ELR (cell line): ENCODE measurements at places on chromosomes 16 and 17.

DNA sequence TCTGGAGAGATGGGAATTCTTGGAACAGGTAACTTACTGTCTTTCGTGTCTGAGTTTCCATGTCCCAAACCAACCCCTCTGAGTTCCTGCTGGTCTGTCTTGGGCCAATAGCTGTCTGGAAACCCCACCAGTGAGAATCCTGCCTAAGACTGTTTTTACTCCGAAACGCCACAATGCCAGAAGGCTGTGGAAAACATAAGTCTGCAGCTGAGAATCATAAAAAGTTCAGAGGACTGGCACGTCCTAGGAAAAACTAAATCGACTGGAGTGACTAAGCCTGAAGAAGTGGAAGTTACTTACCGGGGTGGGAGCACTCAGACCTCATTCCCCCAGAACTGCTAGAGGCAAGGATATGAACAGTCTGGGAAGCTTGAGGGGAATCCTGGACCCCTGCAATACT lies 13.3 kb downstream of the LRRC75A start:
- no peak for DNase-seq

DNA sequence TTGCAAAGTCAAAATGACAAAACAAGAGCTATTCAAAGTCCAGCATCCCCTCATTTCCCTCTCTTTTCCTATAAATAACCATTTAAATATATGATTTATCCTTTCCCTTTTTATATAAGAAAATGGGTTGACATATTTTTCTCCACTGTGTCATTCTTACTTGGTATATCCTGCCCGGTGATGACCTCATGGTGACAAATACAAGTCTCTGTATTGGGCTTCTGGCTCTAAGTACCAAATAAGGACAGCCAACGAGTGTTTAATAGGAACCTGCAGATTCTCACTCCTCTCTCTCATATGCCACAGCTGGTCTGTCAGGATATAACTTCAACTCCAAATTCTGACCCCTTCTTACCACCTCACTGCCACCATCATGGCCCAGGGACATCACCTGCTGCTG lies 25.5 kb upstream of the CBLN1 start:
- peak; percentile 0 for DNase-seq

DNA sequence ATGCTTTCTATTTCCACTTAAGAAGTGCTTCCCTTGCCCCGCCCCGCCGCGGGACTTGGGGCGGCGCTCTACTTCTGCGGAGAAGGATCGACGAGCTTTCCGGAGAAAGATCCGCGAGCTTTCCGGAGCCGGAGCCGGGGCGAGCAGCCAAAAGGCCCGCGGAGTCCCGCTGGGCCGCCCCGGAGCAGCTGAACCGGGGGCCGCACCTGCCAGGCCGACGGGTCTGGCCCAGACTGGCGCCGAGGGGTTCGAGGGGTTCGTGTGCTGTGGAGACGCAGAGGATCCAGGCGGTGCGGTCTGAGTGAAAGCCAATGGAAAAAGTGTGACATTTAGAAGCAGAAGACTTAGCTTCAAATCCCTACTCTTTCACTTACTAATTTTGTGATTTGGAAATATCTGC lies 50.8 kb downstream of the TBC1D26 start:
- DNase-seq, result peak; percentile 32

DNA sequence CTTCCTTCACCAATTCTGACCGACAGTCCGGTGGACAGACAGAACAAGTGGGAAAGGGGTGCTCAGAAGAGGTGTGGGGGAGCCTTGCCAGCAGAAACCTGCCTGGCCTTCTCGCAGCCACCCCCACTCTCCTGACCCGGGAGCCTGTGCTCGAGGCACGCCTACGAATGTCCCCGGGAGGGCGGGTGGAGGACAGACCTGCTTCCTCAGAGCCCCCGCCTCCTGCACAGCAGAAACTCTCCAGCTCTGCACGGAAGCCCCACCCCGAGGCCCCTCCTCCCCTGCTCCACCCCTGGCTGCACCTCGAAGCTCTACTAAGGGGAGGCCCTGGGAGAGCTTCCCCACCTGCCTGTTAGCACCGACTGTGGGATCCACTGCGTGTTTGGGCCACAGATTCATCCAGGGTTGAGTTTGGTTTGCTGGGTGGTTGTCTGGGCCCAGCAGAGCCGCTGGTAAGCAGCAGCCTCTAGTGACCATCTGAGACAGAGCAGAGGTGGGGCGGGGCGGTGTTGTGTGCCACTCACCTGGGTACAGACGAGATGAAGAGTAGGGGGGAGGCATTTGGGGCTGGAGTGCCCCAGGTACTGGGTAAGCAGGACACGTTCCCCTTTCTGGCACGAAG lies 6.2 kb downstream of the TAF1C start:
- DNase-seq, result no peak

GRCh38 chr17:19678581-19679453 lies 30.3 kb downstream of the ALDH3A2 start:
- no peak for DNase-seq

DNA sequence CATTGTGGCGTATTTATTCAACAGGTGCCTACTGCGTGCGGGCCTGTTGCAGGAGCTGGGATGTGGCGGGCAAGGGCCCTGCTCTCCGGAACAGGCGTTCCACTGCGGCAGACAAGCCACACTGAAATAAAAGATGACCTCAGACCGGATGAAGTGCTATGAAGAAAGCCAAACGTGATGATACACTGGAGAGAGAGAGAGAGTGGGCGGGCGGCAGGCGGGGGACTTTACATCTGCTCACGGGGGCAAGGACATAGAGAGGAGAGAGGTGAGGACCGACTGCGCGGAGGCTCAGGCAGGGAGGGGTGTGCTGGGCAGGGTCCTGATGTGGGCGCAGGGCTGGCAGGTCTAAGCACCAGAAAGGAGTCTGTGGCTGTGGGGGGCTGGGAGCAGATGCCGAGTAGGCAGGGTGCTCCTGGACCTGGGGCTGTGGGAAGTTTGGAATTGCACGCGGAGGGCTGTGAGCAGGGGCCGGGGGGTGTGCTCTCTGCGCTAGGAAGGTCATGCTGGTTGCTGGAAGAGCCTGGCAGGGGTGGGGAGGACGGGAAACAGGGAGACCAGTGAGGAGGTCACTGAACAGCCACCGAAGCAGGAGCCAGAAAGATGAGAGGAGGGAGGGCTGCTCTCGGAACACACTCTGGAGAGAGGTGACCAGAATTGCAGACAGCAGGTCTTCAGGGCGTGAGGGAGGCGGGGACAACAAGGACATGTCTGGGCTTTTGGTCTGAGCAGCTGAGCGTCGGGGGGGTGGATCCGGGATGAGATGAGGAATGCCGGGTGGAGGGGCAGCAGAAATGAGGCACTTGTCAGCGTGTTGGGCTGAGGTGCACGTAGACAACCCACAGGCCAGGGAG lies 9.9 kb downstream of the MXRA7 start:
- peak; percentile 90 for DNase-seq

- DNase-seq, result no peak
Measured at GRCh38 chr17:32792207-32792606, 84.7 kb downstream of the MYO1D start.

- no peak for DNase-seq
Measured at GRCh38 chr16:73252446-73252845, 204.5 kb upstream of the ZFHX3 start.

DNA sequence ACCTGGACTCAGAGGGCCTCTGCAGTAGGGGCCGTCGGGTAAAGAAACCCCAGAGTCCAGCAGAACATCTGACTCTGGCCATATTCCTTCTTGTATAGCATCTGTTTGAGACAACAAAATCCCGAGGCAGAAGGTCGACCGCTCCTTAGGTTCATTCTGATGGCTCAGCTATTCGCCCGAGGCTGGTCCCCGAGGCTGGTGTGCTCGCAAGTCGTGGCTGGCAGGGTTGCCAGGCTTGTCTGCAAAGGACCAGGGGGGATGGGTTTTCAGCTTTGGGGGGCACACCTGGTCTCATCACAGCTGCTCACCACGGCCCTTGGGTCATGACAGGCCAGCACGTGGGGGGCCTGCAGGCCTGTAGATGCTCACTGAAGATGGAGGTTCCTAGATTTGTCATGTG lies 119.1 kb downstream of the BANP start:
- no peak for DNase-seq

GRCh38 chr16:3590736-3591435 lies 13.7 kb upstream of the NLRC3 start:
- DNase-seq, result no peak

DNA sequence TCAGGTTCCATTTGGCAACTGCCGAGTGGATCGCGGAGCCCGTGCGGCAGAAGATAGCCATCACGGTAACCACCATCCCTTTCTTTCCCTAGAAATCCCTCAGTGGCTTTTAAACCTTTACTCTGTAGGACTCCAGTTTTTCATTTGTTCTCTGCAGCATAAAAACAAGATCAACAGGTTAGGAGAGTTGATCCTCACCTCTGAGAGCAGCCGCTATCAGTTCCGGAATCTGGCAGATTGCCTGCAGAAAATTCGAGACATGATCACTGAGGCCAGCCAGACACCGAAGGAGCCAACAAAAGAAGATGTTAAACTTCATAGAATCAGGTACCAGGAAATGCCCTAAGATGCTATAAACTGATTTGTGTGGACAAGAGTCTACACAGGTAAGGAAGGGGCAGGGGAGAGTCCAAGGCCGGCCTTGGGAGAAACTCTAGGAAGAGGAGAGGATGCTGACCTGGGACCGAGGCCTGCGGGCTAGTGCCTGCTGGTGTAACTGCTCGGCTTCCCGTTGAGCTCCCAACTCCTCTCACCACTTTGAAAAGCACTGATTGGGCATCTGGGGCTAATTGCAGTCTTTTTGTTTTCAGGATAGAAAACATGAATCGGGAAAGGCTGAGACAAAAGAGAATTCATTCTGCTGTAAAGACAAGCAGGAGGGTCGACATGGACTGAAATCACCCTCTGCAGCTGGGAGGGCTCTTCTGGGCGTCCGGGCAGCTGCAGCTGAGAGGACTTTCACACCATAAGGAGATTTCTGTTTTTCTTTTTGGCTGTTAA lies 8.1 kb downstream of the MRPL58 start:
- no peak for DNase-seq

DNA sequence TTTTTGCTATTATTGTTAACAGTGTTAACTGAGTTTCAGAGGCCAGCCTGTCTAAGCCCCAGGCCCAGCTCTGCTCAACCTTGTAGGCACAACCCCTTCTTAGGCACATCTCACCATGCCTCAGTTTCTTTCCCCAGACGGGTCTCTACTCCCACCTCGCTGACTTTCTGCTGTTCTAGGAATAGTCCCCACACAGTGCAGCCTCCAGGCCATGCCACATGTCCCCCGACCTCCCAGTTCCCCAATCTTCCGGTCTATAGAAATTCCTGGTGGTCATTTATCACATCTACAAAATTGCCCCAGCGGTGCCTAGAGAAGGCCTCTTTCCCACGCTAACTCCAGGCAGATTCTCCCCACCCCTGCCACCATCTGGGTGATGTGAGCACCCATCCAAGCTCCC lies 34.8 kb downstream of the ADGRG5 start:
- DNase-seq, result no peak

GRCh38 chr17:80758481-80759376 lies 214.1 kb downstream of the RPTOR start:
- peak; percentile 47 for DNase-seq

- DNase-seq, result no peak
Measured at GRCh38 chr16:77069929-77070328, 121.1 kb upstream of the MON1B start.

GRCh38 chr16:67528870-67529581 lies 397 bp downstream of the RIPOR1 start:
- peak; percentile 70 for DNase-seq

GRCh38 chr16:17408955-17409441 lies 61.8 kb downstream of the XYLT1 start:
- no peak for DNase-seq

- DNase-seq, result no peak
Measured at GRCh38 chr17:74554909-74555308, 9.0 kb upstream of the CD300C start.

DNA sequence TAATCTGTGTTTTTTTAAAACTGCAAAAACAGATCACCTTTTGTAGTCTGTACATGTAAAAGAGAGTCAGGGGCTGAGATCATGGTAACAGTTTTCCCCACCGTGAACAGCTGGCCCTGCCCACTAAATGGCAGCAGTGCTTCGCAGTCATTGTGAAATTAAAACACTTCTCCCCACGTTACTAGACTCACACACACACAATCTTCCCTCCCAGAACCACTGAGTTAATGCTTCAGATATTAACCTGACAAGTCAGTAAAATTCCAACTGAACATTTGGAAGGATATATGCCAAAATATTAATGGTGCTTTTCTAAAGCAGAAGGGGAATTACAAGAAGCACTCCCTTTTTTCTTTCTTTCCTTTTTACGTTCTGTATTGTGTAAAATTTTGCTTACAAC lies 1.2 kb upstream of the CD300LG start:
- no peak for DNase-seq

DNA sequence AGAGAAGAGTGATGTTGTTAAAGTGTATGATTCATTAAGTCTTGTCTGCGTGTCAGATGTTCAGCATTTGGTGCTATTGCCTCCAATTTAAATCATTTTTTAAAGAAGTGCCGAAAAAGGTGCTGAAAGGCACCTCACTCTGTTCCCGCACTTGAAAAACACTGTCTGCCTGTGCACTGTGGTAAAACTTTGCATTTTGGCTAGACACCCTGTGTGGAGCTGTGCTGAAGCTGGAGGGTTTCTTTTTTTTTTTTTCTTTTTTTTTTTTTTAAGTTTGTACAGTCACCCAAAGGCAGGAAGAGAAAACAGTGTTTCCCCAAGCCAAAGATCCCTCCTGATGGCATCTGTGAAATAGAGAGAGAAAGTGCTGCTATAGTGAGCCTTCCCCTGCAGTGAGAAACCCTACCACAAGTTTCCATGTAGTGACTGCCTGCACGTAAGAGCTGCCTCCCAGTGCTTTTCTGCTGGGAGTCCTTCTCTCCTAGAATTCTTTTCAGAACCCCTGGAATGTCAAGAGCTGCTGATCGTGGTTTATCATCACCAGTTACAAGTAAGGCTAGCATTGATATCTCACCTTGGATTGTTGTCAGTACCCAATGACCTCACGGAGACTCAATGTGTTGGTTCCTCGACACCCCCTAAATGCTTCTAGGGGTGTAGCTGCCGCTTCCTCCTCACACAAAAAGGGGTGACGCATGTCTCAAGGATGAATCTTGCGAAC lies 116.0 kb upstream of the SOX9 start:
- peak; percentile 37 for DNase-seq

DNA sequence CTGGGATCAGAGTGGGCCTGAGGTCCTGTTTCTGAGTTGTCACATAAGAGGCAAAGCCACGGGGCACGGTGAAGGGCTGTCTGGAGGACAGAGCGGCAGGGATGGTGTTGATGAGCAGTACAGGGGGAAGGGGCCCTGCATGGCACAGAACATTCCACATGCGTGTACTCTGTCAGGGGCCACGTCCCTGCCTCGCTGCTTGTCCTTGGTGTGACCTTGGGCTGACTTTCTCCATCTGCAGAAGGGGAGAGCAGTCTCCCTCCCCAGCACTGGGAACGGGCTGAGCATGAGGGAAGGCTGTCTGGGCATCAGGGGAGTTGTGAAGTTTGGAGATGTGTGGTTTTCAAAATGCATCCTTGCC lies 71.5 kb upstream of the GSE1 start:
- DNase-seq, result no peak

- DNase-seq, result no peak
Measured at GRCh38 chr17:15411384-15412198, 55.8 kb downstream of the CDRT4 start.

GRCh38 chr16:79272141-79272577 lies 328.4 kb downstream of the MAF start:
- DNase-seq, result no peak

- DNase-seq, result no peak
Measured at GRCh38 chr17:237406-237955, 56.0 kb upstream of the DOC2B start.

- DNase-seq, result peak; percentile 90
Measured at GRCh38 chr16:46555951-46556350, 65.2 kb downstream of the SHCBP1 start.

GRCh38 chr17:64051153-64051552 lies 30.7 kb upstream of the ICAM2 start:
- DNase-seq, result no peak
